ENCODE measurements at places on chromosomes 11 and 22.

DNA sequence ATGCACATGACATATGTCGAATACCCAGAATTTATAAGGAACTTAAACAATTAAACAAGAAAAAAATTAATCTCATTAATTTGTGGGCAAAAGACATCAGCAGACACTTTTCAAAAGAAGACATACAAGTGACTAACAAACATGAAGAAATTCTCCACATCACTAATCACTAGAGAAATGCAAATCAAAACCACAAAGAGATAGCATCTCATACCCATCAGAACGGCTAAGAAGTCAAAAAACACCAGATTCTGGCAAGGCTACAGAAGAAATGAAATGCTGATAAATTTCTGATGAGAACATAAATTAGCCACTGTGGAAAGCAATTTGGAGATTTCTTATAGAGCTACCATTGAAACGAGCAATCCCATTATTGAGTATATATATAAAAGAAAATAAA lies 210.6 kb upstream of the LUZP2 start:
- no peaks in the 10 kb centered on the region for H3K4me1 ChIP-seq
- H3K4me3 ChIP-seq: no peak overlapping the region
- H3K27me3 ChIP-seq: no peaks in the 10 kb centered on the region

DNA sequence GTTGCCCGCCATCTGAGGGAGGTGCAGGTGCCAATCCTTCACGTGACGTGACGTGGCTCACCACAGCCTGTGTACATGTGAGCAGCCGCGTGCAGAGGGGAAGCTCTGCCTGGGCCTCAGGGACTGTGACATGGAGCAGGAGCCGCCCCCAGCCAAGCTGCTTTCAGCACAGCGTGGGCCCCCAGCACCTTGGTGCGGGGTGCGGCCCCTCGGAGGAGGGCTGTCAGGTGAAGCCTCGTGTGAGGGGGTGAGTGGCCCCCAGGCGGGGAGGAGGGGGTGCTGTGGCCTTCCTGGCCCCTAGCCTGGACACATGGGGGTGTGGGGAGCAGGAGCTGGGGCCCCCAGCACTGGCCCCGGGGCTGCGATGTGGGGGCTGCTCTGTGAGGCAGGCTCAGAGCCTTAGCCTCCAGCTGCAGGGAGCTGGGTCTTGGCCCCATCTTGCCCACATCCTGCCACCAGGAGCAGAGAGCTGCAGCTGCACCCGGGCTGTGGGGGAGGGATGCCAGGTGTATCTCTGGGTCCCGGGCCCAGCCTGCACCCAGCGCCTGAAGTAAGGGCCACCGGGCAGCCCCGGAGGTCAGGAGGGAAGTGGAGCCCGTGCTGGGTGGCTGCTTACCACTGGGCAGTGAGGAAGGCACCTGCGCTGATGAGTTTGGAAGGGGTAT lies at the start of gene ADORA2A:
Gene ADORA2A (plus strand): TSS at position 100 of the 665 bp plus-strand sequence. CDS start 5,806 bp downstream, outside the sequence.
- H3K27ac ChIP-seq: peak within 1 kb of the TSS; percentile 98
- H3K36me3 ChIP-seq: peaks cover 7% of the 10 kb centered on the region
- peak within 1 kb of the TSS; percentile 70 for H3K4me3 ChIP-seq

- peak; percentile 73 for DNase-seq
- H3K27ac ChIP-seq: no peak overlapping the region
- H3K27me3 ChIP-seq: peaks cover 43% of the 10 kb centered on the region
These were observed 13.4 kb downstream of the SYT7 start for GRCh38 chr11:61567286-61568061.

GRCh38 chr11:110261195-110262071 lies 35.0 kb downstream of the RDX start:
- no peak overlapping the region for H3K27ac ChIP-seq
- H3K27me3 ChIP-seq: no peaks in the 10 kb centered on the region
- no peaks in the 10 kb centered on the region for H3K4me1 ChIP-seq
- H3K4me3 ChIP-seq: no peak overlapping the region
- H3K36me3 ChIP-seq: peaks cover 8% of the 10 kb centered on the region

DNA sequence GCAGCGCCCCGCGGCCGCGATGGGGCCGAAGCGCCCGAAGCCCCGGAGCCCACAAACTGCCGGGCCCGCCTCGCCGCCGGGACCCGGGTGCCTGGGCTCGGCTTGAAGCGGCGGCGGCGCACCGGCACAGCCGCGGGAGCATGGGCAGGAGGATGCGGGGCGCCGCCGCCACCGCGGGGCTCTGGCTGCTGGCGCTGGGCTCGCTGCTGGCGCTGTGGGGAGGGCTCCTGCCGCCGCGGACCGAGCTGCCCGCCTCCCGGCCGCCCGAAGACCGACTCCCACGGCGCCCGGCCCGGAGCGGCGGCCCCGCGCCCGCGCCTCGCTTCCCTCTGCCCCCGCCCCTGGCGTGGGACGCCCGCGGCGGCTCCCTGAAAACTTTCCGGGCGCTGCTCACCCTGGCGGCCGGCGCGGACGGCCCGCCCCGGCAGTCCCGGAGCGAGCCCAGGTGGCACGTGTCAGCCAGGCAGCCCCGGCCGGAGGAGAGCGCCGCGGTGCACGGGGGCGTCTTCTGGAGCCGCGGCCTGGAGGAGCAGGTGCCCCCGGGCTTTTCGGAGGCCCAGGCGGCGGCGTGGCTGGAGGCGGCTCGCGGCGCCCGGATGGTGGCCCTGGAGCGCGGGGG lies 346 bp downstream of the FJX1 start:
- peak; percentile 25 for DNase-seq
- no peaks in the 10 kb centered on the region for H3K36me3 ChIP-seq
- peaks cover 19% of the 10 kb centered on the region for H3K4me1 ChIP-seq
- no peak overlapping the region for H3K27ac ChIP-seq
- no peak overlapping the region for H3K4me3 ChIP-seq

- H3K4me3 ChIP-seq: no peak overlapping the region
- no peak overlapping the region for H3K27ac ChIP-seq
- H3K36me3 ChIP-seq: peaks cover 57% of the 10 kb centered on the region
- no peak for DNase-seq
- H3K27me3 ChIP-seq: no peaks in the 10 kb centered on the region
These were observed 129.0 kb downstream of the TBC1D22A start for GRCh38 chr22:46891382-46891951.

DNA sequence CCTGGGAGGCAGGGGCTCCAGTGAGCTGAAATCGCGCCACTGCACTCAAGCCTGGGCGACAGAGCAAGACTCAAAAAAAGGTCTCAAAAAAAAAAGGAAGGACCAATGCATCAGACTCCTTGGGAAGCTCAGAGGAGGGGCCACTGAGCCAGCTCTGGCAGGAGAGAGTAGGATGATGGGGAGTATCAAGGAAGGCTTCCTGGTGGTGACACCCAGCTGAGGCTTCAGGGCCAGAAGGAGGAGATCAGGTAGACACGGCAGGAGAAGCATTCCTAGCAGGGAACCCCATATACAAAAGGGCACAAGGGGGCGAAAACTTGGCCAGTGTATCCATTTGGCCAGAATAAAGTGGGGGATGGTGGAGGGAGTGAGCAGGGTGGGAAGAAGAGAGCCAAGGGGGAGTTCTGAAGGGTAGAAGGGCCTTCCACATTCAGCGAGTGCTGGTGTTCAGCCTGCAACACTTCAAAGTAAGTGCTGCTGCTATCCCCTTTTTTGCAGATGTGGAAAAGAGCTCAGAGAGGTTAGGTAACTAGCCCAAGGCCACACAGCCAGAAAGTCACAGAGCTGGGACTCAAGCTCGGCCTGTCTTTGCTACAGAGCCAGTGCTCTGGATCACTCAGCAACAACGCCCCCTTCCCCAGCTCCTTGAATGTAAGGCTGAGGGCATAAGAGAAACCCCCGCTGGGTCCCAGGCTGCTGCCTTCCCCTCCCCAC lies 5.3 kb upstream of the RHOD start:
- peaks cover 3% of the 10 kb centered on the region for H3K27me3 ChIP-seq
- no peak overlapping the region for H3K27ac ChIP-seq
- no peak for DNase-seq
- H3K36me3 ChIP-seq: no peaks in the 10 kb centered on the region
- H3K4me1 ChIP-seq: peaks cover 11% of the 10 kb centered on the region

- H3K4me1 ChIP-seq: no peaks in the 10 kb centered on the region
- no peak for DNase-seq
- no peaks in the 10 kb centered on the region for H3K36me3 ChIP-seq
- H3K27ac ChIP-seq: no peak overlapping the region
These were observed 969.6 kb downstream of the BRD1 start for GRCh38 chr22:48858121-48858520.

GRCh38 chr22:40819599-40820140 lies 524 bp upstream of the SLC25A17 start:
- no peaks in the 10 kb centered on the region for H3K27me3 ChIP-seq
- no peak for DNase-seq
- H3K4me1 ChIP-seq: peaks cover 24% of the 10 kb centered on the region
- H3K4me3 ChIP-seq: peak overlapping the region; percentile 71
- H3K36me3 ChIP-seq: peaks cover 2% of the 10 kb centered on the region
- H3K27ac ChIP-seq: no peak overlapping the region

DNA sequence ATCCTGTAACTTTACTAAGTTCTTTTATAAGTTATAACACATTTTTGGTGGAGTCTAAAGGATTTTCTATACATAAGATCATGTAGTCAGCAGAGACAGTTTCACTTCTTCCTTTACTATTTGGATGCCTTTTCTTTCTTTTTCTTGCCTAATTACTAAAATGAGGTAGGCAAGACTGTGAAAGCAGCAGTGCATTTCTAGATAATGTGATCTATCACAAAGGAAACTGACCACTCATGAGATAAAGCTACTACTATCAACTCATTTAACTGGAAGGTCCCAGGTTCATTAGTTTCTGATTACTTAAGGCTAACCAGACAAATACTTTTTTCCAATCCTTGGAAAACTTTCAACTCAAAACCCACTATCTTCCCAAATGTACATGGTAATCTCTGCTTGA lies 196.2 kb upstream of the E2F8 start:
- no peak overlapping the region for H3K27ac ChIP-seq
- no peak for DNase-seq
- no peaks in the 10 kb centered on the region for H3K4me1 ChIP-seq
- no peaks in the 10 kb centered on the region for H3K27me3 ChIP-seq
- H3K36me3 ChIP-seq: no peaks in the 10 kb centered on the region

GRCh38 chr11:103582351-103582909 lies 454.0 kb upstream of the DDI1 start:
- no peaks in the 10 kb centered on the region for H3K27me3 ChIP-seq
- H3K36me3 ChIP-seq: no peaks in the 10 kb centered on the region
- DNase-seq: no peak

GRCh38 chr22:20141186-20142077 lies 9.4 kb downstream of the CCDC188 start:
- no peak overlapping the region for H3K4me3 ChIP-seq
- DNase-seq: no peak
- no peak overlapping the region for H3K27ac ChIP-seq
- no peaks in the 10 kb centered on the region for H3K27me3 ChIP-seq
- H3K36me3 ChIP-seq: peaks cover 10% of the 10 kb centered on the region

DNA sequence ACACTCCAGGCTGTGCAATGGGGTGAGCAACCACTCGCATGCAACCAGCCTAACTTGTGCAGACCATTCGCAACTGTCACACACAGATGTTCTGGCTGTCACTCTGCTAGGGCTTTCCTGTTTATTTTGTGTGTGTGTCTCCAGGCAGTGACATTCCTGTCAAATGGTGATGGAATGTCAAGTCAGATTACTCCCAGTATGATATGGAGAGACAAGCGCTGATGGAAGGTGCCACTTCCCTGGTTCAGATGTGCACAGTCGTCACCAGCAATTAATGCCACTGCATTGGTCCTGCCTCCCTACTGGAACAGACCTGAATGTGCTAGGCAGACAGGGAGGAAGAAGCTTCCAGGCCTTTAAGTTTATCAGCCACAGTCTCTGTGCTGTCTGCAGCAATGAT lies 442.4 kb upstream of the ISX start:
- no peak overlapping the region for H3K27ac ChIP-seq
- no peaks in the 10 kb centered on the region for H3K27me3 ChIP-seq
- no peaks in the 10 kb centered on the region for H3K4me1 ChIP-seq
- no peak overlapping the region for H3K4me3 ChIP-seq
- no peaks in the 10 kb centered on the region for H3K36me3 ChIP-seq

DNA sequence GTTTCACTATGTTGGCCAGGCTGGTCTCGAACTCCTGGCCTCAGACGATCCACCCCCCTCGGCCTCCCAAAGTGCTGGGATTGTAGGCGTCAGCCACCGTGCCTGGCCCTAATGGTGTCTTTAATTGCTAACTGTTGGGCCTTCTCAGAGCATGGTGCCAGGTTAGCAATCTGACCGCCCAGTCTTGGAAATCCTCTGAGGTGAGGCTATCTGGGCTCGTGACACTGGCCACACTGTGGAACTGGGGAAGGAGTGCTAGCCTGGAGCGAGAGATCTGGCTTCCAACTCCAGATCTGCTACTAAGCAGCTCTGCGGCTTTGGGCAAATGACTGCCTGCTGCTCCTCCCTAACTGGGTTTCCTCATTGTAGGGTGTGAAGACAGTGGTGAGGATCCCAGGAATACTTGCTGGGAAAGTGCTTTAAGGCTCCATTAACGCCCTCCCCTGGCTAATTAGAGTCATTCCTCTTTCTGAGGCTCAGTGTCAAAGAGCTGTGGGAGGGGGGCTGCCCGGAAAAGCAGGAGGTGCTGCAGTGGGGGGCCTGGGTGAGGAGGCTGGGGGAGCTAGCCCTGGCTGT lies 35.4 kb downstream of the CHRDL2 start:
- H3K27me3 ChIP-seq: no peaks in the 10 kb centered on the region
- DNase-seq: no peak
- no peaks in the 10 kb centered on the region for H3K36me3 ChIP-seq
- H3K4me3 ChIP-seq: no peak overlapping the region
- H3K4me1 ChIP-seq: no peaks in the 10 kb centered on the region
- no peak overlapping the region for H3K27ac ChIP-seq

GRCh38 chr22:22080270-22080669 lies 97.7 kb upstream of the TOP3B start:
- no peaks in the 10 kb centered on the region for H3K4me1 ChIP-seq
- H3K4me3 ChIP-seq: no peak overlapping the region
- H3K27ac ChIP-seq: no peak overlapping the region
- no peaks in the 10 kb centered on the region for H3K36me3 ChIP-seq
- peaks cover 15% of the 10 kb centered on the region for H3K27me3 ChIP-seq
- no peak for DNase-seq

GRCh38 chr11:117723277-117724024 lies 73.6 kb downstream of the DSCAML1 start:
- H3K27me3 ChIP-seq: no peaks in the 10 kb centered on the region
- no peaks in the 10 kb centered on the region for H3K4me1 ChIP-seq
- H3K36me3 ChIP-seq: no peaks in the 10 kb centered on the region
- H3K4me3 ChIP-seq: no peak overlapping the region
- DNase-seq: no peak

DNA sequence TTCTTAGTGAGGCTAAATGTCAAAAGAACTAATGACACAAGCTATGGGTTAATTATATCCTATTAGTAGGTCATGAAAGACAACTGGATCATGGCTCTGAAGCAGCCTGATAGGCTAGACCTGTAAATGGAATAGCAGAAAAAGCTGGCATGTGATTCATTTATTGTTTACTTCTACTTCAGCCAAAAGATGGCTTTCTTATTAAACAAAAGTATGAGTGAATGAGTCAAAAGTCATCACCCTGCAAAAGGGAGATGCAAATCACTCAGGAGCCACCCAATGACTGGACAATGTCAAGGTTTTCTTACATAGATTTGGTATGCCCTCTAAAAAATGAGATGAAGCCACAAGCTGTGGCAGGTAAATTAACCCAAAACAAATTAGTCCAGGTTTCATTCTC lies 138.0 kb downstream of the TRPC6 start:
- H3K27ac ChIP-seq: no peak overlapping the region
- H3K27me3 ChIP-seq: no peaks in the 10 kb centered on the region
- no peaks in the 10 kb centered on the region for H3K4me1 ChIP-seq
- H3K4me3 ChIP-seq: no peak overlapping the region
- H3K36me3 ChIP-seq: no peaks in the 10 kb centered on the region

Data from CD4-positive, alpha-beta T cell (primary cell).